ENCODE measurements at places on chromosomes 13 and 19.

GRCh38 chr19:31560086-31561060 lies 211.1 kb upstream of the TSHZ3 start:
- DNase-seq = no peak

GRCh38 chr13:22569811-22570210 lies 611.0 kb upstream of the SGCG start:
- no peak for DNase-seq

- DNase-seq = no peak
These were observed 13.4 kb downstream of the TBC1D4 start for GRCh38 chr13:75468602-75469001.

GRCh38 chr19:48442116-48443035 lies 3.4 kb upstream of the GRWD1 start:
- no peak for DNase-seq

- DNase-seq = no peak
These were observed 405.8 kb downstream of the FGF9 start for GRCh38 chr13:22076658-22077057.

DNA sequence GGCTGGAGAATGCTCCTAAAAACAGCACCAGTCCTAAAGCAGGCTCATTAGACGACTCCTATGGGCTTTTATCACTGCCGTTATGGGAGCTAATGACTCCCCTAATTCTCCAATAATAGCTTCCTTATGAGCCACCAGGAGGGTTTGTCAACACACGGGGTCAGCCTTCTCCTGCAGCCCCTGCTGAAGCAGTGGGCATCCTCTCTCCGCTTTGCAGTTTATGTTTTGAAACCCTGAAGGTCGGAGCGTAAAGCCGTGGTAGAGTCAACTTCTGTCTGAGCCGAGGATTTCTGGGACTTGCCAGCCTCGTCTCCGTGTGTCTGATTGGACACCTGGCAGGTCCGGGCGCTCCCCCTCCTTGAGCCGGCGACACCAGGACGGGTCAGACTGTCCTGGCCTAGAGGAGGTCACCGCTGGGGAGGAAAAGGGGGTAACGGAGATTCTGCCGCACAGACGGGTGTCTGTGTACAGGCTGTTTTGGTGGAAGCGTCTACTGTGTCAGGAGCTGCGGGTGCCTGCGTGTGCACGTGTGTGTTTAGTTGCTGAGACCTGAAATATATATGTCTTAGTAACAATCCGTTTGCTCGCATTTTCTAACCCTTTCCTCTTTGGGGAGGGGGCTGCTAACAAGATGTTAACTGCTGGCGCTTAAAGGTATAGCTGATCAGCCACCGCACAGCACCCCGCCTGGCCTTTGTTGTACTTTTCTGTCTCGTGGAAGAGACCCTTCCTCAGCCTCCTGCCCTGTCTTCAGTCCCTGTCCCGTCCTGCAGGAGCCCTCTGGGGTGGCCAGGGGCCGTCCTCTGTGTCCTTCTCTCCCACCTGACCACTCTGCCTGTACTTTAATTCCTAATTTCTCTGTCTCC lies 1.9 kb downstream of the KDM4B start:
- DNase-seq = peak; percentile 32

- no peak for DNase-seq
These were observed 13.4 kb upstream of the C19orf33 start for GRCh38 chr19:38290631-38291147.

- DNase-seq = no peak
These were observed 205.1 kb downstream of the LHFPL6 start for GRCh38 chr13:39397896-39398265.

GRCh38 chr13:29539856-29540255 lies 55.6 kb downstream of the SLC7A1 start:
- DNase-seq = no peak
